Progenitor cell of endocrine pancreas (in vitro differentiated cells): ENCODE measurements at places on chromosomes 6 and 20.

DNA sequence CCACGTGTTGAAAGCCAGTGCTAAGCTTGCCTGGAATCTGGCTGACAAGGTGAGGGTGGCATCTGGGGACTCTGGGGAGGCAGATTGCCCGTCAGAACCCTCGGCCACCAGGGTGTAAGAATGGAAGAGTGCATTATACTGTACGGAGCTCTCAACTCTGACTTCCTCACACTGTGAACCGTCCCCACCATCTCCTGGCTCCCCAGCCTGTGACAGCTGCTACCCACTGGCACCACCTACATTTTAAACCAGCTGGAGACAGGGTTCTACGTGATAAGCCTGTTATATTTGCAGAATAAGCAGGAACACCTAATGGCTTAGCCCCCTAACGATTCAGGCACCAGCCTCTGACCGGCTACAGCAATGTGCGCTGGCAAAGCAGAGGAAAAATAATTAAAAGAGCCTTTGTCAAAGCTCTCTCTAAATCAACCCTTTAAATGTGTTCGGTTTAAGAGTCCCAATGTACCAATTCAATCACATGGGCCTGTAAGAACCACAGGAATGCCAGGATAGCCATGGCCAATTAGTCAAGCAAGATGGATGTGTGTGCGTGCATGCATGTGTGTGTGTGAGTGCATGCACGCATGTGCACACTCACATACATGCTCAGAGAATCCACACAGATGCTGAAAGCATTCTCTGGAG lies 89.1 kb upstream of the TAB2 start:
- no peak for DNase-seq

GRCh38 chr6:160106701-160107100 lies 14.9 kb upstream of the SLC22A1 start:
- DNase-seq: no peak

DNA sequence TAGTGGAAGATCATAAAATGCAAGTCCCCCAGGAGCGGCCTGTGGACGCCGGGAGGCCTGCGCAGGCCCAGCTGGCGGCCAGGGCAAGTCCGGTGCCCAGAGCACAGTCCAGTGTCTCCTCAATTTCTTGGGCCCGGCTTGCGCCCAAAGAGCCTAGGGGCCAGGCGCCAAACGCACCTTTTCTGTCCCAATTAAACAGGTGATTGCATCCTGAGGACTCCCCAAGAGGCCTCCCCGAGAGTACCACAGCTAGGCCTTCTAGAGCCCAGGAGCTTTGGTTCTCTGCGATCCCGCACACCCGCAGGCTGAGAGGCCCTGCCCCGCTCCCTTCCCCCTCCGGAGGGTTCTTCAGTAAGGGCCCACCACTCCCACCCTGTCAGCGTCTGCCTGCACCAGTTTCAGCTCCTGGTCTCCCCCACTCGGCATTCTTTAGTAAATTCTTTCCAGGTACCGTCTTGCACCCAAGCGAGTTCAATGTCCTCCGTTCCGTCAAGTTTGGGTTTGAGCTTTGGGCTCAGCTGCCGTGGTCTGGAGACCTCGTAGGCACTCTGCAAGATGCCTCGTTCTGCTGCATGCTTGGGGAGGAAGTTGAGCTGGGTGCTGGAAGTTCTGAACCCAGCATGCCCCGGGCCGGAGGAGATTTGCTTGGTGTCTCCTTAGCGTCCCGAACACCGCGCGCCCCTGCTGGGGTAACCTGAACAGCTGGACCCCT lies 3.9 kb upstream of the NKX2-2 start:
- no peak for DNase-seq

DNA sequence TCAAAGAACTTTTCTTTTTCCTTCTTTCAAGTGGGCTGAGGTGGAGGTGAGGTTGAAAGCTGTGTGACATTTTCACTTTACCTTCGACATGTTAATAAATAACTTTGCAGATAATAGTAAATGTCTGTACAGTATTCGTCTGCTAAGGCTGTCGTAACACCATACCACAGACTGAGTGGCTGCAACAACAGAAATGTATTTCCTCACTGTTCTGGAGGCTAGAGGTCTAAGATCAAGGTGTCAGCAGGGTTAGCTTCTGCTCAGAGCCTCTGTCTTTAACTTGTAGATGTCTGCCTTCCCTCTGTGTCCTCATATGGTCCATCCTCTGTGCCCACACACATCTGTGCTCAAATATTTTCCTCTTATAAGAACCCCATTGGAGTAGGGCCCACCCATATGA lies 14.9 kb downstream of the PHACTR2 start:
- DNase-seq: no peak

- no peak for DNase-seq
Measured at GRCh38 chr6:133277228-133277899, 36.2 kb downstream of the EYA4 start.

GRCh38 chr20:46557231-46557956 lies 6.9 kb upstream of the OCSTAMP start:
- DNase-seq: no peak

DNA sequence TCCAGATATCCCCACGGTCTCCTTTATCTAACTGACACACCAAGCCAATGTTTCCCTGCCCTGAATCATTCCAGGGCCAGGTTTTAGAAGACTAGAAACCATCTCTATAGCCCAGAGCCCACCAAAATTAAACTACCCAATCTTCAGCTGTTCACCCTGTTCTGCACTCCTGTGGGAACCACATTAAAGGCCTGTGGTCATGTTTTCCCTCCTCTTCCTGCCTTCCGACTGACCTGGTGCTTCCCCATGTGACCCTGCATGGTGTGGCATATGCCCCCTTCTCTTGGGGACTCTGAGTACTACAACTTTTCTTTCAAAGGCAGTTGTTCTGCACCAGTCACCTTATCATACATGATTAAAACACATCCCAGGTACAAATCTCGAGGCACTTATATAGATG lies 155.0 kb downstream of the TMEM200A start:
- no peak for DNase-seq

GRCh38 chr20:43385914-43386313 lies 71.8 kb upstream of the SRSF6 start:
- no peak for DNase-seq

- DNase-seq: no peak
Measured at GRCh38 chr6:139407718-139408222, 33.3 kb upstream of the CITED2 start.

DNA sequence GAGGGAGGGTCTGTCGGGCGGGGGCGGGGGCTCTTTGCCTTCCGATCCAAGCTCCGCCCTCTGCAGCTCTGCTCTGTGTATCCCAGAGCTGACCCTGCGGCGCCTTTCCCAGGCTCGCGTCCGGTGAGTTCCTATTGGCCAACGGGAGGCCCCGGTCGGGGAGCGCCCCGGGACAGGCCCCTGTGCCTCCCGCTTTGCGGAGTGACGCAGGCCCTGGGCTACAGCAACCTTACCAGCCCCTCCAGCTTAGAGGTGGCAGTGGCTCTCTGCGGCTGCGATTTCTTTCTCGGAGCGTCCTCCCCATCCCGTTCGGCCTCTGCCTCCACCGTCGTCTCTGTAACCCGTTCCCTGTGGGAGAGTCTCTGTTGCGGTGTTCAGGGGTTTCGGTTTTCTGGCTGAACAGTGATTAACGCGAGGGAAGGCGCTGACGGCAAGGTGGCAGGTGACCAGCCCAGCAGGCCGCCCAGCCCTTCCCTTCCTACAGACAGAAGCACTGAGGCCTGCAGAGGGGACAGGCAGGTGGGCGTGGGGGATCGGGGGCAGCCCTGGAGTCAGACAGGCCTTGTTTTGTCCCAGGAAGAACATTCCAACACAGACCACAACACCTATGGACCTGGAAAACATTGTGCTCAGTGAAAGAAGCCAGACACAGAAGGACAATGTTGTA lies 18.1 kb upstream of the CEBPB start:
- peak; percentile 81 for DNase-seq

GRCh38 chr6:5085648-5086293 lies 630 bp downstream of the PPP1R3G start:
- peak; percentile 39 for DNase-seq

- no peak for DNase-seq
Measured at GRCh38 chr6:151721146-151721545, 86.3 kb upstream of the ESR1 start.

GRCh38 chr6:158863646-158864045 lies 44.5 kb upstream of the EZR start:
- DNase-seq: no peak

GRCh38 chr6:3324262-3324942 lies 65.7 kb downstream of the PSMG4 start:
- DNase-seq: no peak

DNA sequence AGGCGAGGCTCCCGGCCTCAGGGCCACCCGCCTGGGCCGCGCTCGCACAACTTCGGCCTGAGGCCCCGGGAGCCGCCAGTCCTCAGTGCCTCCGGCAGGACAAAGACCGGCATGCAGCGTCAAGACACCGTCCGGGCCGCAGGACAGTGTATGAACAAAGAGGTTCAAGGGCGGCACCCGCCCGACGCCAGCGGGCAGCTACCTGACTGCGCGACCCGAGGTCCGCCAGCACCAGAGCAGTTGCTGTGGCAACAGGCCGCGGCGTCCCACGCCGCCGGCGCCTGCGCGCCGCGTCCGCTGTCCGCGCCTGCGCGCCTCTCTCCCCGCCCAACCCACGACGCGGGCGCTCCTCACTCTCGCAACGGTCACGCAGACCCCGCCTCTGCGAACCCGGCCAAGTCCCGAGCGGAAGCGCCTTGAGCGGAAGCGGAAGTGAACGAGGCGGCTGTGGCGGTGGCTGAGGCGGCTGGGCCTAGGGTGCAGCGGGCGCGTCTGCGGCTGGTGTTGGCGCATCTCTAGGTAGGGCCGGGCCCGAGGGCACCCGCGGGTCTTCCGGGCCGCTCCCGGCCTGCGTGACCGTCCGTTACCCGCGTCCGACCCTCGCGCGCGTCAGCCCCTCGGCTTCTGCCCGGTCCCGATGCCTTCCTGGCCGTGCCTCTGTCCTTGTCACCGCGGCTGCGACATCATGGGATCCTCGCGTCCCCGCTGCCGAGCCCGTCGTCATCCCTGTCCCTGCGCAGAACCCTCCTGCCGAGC lies at the start of gene FAM120B:
Gene FAM120B (plus strand): TSS at position 435 of the 756 bp plus-strand sequence. CDS start 10,633 bp downstream, outside the sequence.
- peak; percentile 86 for DNase-seq

DNA sequence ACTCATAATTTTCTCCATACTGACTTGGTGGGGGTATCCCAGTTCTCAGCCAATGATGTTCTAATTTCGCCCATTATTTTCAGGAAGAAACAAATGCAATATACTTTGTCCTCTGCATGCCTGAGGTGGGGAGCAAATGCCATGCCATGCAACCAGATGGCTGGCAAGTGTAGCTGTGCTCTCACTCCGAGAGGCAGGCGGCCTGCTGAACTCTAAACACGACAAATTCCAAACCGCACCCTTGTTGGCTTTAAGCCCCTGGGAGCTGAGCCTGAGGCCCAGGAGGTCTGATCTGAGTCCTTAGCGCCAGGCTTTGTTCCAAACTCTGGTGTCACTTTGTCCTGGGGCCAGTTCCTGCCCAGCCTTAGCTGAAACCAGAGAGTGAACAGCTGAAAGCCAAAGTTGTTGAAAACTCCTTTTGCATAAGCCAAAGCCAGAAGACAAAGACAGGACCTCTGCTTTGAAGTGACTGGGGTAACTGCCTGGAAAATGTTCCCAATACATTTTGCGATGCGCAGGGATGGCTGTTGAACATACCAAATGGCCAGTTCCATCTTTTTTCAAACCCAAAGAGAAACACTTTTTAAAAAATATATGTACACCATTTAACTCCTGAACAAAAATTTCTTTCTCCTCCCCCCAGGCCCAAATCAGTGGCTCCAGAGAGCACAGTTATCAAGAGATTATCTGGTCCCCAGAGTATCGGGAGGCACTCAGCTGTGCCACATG lies 46.2 kb downstream of the TTI1 start:
- DNase-seq: no peak

- no peak for DNase-seq
Measured at GRCh38 chr20:2276015-2276414, 19.8 kb upstream of the TGM3 start.

DNA sequence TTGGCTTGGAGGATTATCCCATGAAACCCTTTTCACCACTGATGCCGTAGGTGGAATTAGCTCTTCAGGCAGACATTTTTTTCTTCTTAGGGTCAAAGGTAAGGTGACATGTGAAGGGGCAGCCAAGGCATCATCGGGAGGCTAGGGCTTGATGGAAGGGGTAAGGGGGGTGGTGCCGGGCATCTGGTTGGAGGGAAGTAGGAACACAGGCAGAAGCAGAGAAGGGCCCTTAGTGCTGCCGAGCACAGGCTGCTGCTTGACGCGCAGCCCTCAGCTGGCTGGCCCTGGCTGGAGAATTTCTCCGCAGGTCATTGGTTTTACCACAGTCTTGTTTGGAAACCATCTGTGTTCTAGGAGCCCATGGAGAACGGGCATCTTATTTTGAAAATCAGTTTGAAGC lies 54.7 kb downstream of the TRAF3IP2 start:
- no peak for DNase-seq

DNA sequence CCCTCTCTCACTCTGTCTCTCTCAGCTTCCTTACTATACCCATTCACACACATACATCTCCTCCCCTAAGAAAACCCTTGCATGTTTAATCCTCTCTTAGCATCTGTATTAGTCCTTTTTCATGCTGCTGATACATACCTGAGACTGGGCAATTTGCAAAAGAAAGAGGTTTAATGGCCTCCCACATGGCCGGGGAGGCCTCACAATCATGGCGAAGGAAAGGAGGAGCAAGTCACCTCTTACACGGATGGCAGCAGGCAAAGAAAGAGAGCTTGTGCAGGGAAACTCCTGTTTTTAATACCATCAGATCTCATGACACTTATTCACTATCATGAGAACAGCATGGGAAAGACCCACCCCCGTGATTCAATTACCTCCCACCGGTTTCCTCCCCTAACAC lies 398.5 kb upstream of the SASH1 start:
- DNase-seq: no peak

GRCh38 chr6:119347466-119348095 lies 2.0 kb downstream of the MAN1A1 start:
- no peak for DNase-seq

GRCh38 chr20:5265662-5265985 lies 51.1 kb downstream of the PROKR2 start:
- no peak for DNase-seq

DNA sequence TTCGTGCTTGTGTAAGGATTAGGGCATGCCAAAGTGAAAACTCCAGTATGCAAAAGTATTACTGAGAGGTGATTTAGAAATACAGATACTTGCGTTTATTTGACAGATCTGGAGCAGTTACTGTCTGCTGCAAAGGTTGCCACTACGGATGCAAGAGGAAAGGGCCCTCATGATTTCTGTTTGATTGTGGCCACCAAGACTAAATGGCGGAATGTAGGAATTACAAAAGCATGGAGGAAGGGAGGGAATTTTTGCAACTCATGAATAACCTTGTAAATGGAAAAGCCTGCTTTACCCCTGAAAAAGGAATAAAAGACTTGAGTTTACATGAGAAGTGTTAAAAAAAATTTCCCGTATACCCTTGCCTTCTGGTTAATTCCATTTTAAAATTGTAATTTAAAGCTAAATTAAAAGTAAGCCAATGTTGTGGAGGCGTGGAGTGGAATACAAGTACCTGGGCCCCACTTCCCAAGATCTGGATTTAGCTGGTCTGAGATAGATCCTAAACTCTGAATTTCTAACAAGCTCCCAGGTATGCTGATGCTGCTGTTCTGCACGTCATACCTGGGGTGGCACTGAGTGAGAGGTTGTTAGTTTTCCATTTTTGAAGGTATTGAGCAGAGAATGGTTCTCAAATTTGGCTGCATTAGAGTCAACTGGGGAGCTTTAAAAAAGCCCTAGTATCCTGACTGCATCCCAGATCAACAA lies 56.6 kb upstream of the NKX2-2 start:
- no peak for DNase-seq
